Activated CD4-positive, alpha-beta T cell treated with anti-CD3 and anti-CD28 coated beads, Interleukin-2, Interleukin-4, amounts not matched to agents 100 ng/mL and 50 ng/mL, durations not matched to agents 16 hours and 8 hours (primary cell): ENCODE measurements at places on chromosomes 13 and 19.

DNA sequence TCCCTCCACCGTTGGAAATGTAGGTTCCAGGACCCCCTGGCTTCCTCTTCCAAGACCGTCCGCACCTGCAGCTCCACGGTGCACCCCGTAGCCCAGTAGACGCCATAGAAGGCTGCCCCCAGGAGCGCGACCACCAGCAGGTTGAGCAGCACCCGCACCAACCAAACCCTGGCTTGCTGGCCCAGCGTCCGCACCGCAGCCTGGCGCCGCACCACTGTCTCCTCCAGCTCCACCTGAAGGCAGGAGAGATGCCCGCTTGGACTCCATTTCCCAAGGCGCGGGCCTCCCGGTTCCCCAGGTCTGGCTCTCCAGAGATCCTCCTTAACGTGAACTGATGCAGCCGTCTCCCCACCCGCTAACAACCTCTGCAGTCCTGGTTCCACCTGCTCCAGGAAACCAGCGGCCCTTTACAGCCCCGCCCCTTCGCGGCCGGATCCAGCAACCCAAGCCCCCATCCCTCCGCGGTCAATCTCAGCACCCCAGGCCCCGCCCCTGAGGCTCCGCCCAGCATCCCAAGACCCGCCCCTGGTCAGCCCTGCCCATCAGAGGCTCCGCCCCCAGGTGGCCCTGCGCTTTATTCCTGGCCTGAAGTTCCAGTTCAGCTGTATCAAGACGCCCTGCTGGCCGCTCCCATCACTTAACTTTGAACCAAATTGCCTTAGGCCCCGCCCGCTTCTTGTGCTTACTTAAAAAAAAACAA lies 5.0 kb upstream of the LENG1 start:
- DNase-seq: peak; percentile 79

DNA sequence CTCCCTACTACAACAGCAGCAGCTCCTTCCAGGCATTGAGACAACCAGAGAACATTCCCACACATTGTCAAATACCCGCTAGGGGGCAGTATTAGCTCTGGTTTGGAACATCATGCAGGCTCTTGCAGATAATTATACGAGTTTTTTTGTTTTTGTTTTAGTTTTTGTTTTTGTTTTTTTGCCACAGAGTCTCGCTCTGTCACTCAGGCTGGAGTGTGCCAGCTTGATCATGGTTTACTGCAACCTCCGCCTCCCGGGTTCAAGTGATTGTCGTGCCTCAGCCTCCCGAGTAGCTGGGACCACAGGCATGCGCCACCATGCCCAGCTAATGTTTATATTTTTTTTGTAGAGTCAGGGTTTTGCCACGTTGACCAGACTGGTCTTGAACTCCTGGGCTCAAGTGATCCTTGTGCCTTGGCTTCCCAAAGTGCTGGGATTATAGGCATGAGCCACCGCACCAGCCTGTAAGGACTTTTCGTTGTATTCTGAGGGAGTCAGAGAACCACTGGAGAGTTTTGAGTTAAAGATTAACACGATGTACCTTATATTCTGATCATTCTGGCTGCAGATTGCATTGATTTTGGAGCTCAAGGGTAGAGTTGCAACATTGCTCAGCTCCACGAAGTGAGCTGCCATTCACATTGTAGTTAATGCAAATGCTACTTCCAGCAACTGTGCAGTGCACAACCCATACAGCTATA lies 41.7 kb upstream of the CEACAM20 start:
- peak; percentile 68 for DNase-seq

GRCh38 chr13:78033509-78033908 lies 114.9 kb upstream of the EDNRB start:
- DNase-seq: no peak

DNA sequence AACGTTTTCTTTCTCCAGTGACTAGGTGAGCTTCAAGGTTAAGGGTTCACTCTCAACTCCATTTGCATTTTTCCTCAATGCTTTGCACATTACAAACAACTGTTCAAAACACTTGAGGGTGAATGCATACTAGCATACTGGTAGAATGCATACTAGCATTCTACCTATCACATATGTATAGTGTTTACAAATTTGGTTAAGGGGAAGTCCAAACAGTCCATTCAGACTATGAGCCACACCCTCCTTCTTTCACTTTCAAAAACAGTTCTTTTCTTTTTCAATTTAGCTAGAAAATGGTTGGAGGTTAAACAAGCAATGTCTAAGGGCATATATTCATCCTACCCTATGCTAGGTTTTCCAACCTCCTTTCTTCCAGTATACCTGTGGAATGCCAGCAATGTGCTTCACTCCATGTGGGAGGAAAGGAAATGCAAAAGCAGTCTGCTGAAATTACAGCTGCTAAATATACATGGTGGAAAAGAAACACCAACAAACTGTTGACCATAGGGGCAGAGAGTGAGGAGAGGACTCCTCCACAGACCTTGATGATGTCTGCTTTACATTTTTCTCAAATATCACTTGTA lies 102.6 kb downstream of the DOCK9 start:
- no peak for DNase-seq

DNA sequence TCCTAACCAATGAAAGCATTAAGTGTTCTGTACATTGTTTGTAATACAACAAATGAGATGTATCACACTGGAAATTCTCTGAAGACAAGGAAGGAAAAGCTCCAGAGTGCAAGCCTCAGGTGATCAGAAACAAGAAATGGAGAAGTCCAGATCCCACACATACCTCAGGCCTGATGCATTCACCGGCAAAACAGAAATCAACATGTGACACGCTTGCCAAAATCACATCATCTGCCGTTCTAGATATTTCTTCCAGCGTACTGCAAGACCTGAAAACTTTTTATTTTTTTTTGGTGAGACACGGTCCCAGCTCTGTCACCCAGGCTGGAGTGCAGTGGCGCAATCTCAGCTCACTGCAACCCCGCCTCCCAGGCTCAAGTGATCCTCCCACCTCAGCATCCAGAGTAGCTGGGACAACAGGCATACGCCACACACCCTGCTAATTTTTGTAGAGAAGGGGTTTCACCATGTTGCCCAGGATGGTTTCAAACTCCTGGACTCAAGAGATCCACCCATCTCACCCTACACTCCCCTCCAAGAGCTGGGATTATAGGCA lies 48.6 kb downstream of the FOXO1 start:
- DNase-seq: no peak

GRCh38 chr19:43847884-43848283 lies 20.8 kb downstream of the ZNF283 start:
- DNase-seq: no peak

DNA sequence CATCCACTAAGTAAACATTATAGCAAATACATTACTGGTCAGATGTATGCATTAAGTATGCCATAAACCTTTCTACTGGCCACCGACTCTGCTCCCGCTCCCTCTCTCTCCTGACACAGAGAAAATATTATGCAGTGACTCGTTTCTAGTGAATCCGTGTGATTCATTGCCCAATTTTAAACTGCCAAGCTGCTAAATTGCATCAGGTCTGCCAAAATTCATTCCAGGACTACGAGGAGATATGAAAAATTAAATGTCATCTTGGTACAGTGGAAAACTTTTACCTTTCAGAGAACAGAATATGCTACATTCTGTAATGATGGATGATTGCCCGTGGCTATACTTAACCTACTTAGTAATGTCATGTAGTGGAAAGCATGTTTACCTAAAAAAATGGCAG lies 368.8 kb upstream of the TSHZ3 start:
- no peak for DNase-seq

DNA sequence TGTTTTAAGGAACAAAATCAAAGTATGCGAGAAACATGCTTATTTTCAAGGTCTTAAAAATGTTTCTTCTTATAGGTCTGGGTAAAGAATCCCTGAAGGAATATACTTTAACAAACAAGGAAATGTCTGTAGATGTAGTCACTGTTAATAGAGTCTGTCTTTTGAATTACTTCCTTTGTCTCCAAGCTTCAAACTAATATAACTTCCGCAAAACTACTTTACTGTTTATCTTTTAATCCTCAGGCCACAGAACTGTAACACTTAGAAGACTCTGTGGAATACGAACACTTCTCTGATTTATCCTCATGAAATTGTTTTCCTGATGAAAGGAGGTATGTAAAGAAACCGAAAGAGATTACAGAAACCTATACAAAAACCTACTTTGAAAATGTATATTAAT lies 316.0 kb downstream of the PCDH9 start:
- DNase-seq: no peak

GRCh38 chr13:40680659-40681323 lies 14.3 kb upstream of the FOXO1 start:
- DNase-seq: no peak

GRCh38 chr13:109152941-109153340 lies 523.5 kb downstream of the MYO16 start:
- DNase-seq: no peak

- DNase-seq: no peak
These were observed 98.7 kb upstream of the RNF113B start for GRCh38 chr13:98275681-98276171.

DNA sequence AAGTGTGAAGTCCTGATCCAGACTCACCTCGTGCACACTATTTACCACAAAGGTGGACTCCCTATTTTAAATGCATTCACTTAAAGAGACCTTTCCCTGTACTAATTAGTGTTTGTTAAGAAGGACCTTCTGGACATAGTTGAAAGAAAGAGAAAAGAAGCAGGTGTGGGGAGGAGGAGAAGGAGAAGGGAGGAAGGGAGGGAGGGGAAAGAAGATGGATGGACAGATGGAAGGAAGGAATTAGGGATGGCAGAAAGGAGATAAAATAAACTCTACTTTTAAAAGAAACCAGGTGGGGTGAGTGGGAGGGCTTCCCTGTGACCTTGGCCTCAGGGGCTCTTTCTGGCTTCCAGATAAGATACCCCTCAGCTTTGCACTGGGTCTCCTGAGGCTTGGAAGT lies 21.4 kb downstream of the ZNF175 start:
- DNase-seq: no peak

- DNase-seq: no peak
These were observed 216.8 kb upstream of the MAB21L1 start for GRCh38 chr13:35693134-35693784.

GRCh38 chr19:3691372-3691716 lies 8.9 kb downstream of the PIP5K1C start:
- no peak for DNase-seq

GRCh38 chr19:41993612-41994483 lies at the start of gene ATP1A3:
TSS of gene ATP1A3 (minus strand) at chr19:41994230. CDS start at chr19:41994076, 154 bp downstream.
- DNase-seq: peak; percentile 55

DNA sequence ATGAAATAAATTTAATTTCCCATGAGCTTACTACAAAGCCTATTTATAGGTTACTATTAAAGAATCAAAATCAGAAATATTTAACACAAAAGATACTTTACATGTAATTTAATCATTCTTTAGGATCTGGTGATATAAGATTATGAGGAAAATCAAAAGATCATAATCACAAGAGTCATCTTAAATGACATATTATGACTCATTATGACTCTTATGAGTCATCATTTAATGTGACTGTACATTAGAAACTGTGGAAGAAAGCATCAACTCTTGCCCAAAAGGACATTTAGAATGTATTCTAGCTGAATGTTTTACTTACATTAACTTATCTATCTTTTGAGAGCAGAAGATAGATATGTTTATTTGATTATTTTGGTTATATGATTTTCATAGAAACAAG lies 458.6 kb downstream of the DCT start:
- peak; percentile 1 for DNase-seq

GRCh38 chr13:100392709-100393630 lies 195.6 kb downstream of the GGACT start:
- DNase-seq: peak; percentile 86

DNA sequence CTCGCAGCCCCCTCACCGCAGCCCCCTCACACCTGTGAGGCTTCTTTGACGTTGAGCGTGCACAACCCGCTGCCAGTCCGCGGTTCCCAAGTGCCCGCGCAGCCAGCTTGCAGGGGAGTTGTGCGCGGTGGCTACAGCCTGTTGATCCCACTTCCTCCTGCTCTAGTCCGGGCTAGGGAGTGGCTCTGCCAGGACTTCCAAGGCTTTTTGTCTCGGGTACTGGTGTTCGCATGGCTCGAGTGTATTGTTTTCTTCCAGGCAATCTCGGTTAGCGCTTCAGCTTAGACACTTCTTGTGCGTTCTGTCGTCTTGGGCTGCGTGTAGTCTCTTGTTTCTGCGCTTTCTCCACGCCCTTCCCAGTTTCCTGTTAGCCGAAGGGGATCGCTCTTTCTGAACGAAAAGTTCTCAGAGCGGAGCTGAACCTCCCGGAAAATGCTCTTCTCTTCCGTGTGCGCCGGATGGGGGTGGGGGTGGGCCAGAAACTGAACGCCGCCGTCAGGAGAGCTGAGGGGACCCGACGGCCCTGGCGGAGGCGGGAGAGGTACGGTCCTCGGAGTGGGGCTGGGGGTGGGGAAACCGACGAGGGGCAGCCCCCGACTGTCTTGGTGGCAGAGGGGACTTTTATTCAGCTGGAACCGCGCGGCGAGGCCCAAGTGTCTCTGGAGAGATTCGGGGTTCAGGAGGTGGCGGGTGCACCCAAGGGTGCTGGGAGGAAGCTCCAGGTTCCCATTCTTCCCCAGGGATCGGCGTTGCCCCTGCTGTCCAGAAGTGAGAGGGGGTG lies 697 bp upstream of the DGKH start:
- DNase-seq: peak; percentile 26

GRCh38 chr19:49632576-49632975 lies 7.4 kb downstream of the RRAS start:
- no peak for DNase-seq

DNA sequence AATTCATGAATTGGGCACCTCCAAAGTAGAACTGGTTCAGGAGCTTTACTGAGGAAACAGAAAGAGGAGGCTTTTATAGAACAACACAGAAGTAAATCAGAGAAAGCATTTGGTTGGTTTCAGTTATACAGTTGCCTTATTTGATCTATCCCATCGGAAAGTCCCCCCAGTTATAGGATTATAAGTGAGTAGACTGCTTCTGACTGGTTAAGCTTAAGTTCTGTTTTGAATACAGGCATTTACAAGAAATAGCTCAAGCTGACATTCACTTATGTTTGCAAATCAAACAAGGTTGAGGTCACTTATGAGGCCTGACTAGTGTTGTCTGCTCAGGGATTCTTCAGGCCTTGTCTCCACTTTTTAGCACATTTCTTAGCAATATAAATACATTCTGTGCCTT lies 857.4 kb downstream of the EFNB2 start:
- DNase-seq: peak; percentile 1

DNA sequence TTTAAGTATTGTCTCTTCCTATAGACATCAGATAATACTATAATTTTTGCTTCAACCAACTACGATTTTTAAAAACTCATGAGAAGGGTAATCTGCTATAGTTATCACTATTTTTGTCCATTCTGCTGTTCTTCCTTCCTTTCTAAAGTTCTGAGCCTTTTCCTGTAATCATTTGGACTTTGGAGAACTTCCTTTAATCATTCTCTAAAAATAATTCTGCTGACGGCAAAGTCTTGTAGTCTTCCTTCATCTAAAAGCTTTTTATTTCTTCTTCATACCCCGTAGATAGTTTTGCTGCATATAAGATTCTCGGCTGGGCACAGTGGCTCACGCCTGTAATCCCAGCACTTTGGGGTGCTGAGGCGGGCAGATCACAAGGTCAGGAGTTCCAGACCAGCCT lies 5.1 kb upstream of the FCGBP start:
- DNase-seq: no peak

DNA sequence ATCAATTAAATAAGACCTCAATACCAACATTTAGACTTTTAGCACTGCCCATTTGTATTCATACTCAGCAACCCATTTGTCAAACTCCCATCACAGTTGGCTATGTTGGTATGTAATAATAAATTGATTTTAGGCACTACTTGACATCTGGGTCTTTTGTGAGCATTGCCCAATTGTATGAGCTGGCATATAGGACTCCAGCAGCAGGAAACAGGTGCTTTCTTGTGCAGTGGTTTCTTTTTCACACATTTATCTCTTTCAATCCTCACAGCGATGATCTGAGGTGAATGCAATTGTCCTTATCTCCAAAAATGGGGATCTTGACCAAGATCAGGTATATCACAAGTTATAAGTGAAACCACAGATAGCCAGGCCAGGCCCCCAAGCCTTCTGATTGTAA lies 96.9 kb upstream of the OXGR1 start:
- DNase-seq: no peak
